T-cell (primary cell): ENCODE measurements at places on chromosomes 12 and 14. TPM values are rescaled to one million over a fixed set of nuclear protein-coding genes. Genes with fewer than 3 reads are reported as not detected.
A peak's percentile ranks its signal among the peaks of the same experiment; 100 is the strongest.

DNA sequence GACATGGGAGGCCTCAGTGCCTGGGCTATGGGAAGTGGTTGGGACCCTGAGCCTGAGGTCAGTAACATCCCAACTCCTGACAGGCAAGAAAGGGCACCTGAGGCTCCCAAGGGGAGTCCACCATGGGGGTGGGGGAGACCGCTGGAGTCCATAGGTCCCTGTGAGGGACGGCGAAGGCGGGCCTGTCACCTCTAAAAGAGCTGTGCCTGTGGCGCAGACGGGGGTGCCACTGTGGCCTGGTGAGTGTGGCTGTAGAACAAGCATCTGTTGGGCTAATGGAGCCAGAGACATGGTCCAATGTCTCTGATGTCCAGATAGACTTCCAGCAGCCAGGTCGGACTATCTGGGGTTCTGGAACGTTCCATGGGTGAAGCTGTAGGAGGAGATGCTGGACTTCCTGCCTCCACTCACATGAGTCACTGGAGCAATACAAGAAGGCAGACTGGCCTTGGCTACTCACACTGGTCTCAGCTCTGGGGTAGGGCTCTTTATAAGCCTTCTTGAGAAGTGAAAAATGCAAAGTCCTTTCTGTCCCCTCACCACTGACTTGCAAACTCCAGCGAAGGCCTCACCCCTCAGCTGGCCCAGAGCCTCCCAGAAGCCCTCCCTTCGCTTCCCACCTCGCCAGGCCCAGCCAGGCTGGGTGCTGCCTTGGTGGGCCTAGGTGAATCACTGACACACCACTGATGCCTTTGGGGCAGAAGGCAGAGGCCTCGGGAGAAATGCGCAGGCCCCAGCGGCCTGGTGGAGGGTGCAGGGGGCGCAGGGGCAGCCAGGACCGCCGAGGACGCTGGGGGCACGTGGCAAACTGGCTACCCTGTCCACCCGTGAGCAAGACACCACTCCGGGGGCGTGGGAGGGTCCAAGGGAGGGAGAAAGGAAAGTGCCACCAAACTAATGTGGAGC is 1.1 kb upstream of the TRAF3 start:
- no peak for DNase-seq

DNA sequence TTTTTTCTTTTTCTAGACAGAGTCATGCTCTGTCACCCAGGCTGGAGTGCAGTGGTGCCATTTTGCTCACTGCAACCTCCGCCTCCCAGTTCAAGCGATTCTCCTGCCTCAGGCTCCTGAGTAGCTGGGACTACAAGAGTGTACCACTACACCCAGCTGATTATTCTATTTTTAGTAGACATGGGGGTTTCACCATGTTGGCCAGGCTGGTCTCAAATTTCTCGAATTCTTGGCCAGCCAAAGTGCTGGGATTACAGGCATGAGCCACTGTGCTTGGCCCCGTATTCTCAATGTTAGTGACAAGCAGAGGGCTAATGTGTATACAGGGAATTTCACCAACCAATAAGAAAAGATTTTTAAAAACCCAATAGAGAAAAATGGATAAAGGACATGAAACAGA is 8.4 kb downstream of the PLBD2 start:
- DNase-seq: no peak

DNA sequence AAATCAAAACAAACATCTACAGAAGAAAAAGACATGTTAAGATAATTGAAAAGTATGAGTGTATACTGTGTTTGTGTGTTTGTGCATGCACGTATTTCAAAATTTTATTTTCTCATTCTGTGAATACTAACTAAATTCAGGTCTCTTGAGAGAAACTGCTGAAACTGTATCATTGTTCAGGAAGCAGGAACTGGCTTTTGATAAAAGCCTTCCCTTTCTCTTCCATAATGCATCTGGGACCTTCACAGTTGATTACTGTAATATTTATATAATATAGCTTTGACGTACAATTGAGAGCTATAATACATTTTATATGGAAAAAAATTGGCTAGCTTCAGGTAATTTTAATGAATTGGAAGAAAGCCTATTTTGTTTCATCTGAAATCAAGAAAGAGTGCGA is 993.5 kb downstream of the SLC6A15 start:
- no peak for DNase-seq

DNA sequence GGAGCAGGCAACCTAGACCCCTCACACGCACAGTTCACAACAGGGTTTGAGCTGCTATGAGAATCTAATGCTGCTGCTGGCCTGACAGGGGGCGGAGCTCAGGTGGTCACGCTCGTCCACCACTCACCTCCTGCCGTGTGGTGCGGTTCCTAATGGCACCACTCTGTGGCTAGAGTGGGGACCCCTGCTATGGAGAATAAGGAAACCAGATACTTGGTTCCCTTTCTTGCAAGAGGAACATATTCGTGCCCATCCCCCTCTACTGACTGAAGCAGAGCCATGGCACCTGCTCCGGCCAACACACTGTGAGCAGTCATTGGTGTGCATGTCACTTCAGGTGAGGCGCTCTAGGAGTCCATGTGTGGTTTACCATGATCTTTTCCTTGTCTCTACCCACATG is 30.4 kb upstream of the RIMBP2 start:
- no peak for DNase-seq

- DNase-seq: no peak
Observed at GRCh38 chr14:98853063-98853729, 418.8 kb downstream of the BCL11B start.

- DNase-seq: no peak
Observed at GRCh38 chr14:53380052-53380866, 227.1 kb upstream of the DDHD1 start.

DNA sequence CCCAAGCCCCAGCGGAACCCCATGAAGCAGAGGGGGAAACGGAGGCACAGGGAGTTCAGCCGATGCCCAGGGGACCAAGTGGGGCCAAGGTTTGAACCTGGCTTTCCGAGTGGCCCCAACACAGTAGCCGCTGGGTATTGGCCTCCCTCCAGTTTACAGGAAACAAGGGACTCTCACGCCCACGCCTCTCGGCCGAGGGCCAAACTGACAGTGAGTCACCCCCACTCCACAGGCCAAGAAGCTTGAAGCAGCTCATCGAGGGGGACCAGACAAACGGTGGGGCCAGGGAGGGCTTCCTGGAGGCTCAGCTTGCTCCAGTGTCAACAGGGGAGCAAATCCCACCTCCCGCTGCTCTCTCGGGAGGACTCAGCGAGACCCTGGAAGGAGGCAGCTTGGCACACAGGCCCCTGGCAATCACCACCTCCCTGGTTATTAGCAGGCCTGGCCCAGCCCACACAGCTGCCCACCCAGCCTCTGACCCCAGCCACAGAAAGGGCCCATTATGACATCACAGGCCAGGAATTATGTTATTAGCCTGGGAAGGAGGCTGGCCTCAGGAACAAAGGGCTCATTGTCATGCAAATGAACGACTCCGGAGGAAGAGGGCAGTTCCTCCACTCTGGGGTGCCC is 54.6 kb downstream of the NCOR2 start:
- no peak for DNase-seq

GRCh38 chr12:79351251-79351650 is 339.5 kb downstream of the PAWR start:
- DNase-seq: no peak

- no peak for DNase-seq
Observed at GRCh38 chr12:114302117-114302516, 103.8 kb downstream of the TBX5 start.

DNA sequence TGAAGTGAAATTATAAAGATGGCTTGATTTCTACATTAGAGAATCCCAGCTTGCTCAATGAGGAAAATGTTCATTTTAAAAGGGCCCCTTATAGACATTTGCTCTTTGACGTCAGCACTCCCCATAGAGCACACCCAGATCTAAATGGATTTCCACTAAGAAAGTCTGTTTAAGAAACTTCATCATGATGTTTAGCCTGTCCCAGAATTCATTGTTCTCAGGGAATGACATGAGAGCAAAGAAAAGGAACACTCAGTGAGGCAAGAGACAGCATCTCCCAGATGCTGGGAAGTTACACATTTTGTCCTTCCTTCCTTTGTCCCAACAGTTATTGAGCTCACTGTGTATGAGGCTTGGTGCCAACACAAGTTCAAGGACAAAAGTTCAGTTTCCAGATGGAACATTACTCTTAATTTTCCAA is 4.9 kb downstream of the PHLDA1 start:
- DNase-seq: no peak

DNA sequence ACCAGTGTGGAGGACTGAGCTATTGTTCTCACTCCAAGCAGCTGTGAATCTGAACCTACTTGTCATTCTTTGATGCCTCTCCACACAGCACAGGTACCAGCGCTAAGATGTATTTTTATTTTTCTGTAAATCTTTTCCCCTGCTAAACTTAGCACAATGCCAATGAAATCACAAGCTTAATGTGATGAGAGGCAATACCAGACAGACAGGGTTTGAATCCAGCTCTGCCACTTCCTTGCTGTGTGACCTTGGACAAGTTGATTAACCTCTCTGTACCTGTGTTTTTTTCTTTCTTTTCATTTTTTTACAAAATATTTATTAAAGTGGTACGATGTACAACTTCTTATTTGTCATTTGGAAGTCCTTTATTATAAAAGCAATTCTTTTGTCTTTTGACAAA is 757.6 kb downstream of the MED13L start:
- DNase-seq: no peak

- DNase-seq: no peak
Observed at GRCh38 chr12:85006206-85006605, 29.9 kb downstream of the TSPAN19 start.

GRCh38 chr14:54348001-54348611 is 48.7 kb upstream of the CDKN3 start:
- DNase-seq: no peak

DNA sequence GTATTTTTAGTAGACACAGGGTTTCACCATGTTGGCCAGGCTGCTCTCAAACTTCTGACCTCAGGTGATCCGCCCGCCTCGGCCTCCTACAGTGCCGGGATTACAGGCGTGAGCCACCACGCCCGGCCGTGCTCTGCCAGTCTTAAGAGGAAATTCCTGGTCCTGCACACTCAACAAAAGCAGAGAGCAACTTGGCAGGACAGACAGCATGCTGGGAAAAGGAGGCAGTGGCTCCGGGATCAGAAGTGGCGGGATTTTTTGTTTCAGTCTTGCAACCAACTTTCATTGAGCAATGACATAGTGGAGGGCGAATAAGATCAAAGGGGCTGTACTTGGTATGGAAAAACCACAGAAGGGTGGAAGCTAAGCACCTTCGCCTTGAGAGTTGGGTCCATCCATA is 2.1 kb downstream of the CKAP4 start:
- no peak for DNase-seq

GRCh38 chr12:1592444-1593173 is 1.8 kb downstream of the FBXL14 start:
- peak; percentile 54 for DNase-seq

GRCh38 chr14:50452979-50453705 is 56.5 kb upstream of the CDKL1 start:
- no peak for DNase-seq

GRCh38 chr12:91785655-91786498 is 359.8 kb downstream of the BTG1 start:
- no peak for DNase-seq

- DNase-seq: no peak
Observed at GRCh38 chr12:105288311-105288996, 42.0 kb upstream of the C12orf75 start.

- DNase-seq: no peak
Observed at GRCh38 chr12:83971781-83972180, 940.8 kb downstream of the SLC6A15 start.

GRCh38 chr12:110224379-110225304 is 56.4 kb upstream of the ATP2A2 start:
- no peak for DNase-seq

DNA sequence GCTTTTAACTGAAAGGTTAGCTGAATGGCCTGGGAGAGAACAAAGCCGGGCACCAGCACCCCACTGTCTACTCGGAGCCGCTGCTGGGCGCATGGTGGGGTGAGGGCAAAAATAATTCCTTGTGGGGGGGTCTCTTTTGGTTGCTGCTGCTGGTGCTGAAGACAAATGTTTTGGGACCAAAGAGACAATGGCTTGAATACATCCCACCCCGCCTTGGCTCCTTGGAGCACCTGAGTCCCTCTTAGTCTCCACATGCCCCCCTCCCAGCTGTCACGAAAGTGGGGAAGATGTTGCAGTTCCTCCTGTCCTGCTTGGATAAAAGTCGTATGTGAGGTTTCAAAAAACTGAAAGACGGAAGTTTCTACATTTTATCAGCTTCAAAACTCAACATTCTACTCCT is 85.0 kb downstream of the PIWIL1 start:
- no peak for DNase-seq

DNA sequence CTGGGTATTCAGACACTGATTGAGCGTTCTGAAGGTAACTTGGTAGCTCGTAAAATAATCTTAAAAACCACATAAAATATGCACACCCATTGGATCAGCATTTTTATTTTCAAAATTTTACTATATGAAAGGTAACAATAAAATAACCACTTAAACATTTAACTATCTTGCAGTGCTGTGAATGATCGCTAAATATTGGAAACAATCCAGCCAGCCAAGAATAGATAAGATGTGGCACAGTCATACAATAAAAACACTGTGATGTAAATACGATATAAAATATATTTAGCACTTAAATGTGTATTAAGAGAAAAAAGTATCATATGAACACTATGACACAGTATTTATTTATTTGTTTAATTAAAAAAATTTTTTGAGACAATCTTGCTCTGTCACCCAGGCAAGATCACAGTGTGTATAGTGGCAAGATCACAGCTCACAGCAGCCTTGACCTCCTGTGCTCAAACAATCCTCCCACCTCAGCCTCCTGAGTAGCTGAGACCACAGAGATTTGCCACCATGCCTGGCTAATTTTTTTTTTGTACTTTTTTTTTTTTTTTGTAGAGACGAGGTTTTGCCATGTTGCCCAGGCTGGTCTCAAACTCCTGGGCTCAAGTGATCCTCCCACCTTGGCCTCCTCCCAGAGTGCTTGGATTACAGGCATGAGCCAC is 39.4 kb downstream of the SDR9C7 start:
- DNase-seq: no peak

DNA sequence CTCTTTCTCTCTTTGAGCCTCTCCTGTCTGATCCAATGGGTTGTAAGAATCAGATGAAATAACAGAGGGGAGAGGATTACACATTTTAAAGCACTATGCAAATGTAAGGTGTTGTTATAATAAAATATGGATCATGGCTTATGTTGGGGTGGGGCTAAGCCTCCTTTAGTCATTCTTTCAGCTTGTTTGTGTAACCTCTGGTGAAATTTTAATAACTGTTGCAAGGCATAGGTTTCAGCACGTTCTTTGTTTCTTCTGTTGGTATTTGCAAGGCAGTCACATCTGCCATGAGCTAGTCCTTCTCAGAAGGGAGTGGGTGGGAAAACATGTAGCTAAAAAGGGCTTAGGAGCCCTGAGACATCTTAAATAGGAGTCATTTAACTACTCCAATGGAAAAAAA is 74.8 kb upstream of the FRMD6 start:
- no peak for DNase-seq

- DNase-seq: no peak
Observed at GRCh38 chr12:124411281-124411878, 116.5 kb downstream of the RFLNA start.

RPGRIP1 gene
- total RNA-seq: not detected

HOXC4 gene
- total RNA-seq: 0.36 TPM

GPD1 gene
- 0.93 TPM for total RNA-seq

ANP32D gene
- not detected for total RNA-seq

KRT7 gene
- total RNA-seq: not detected

SH2B3 gene
- total RNA-seq: 38.8 TPM

ZNF839 gene
- 17.9 TPM for total RNA-seq

MYF5 gene
- total RNA-seq: not detected
